NCI-H1417 treated with DMSO at 0.1 percent for 48 hours (cell line): ENCODE measurements at places on chromosomes 3 and 15.

DNA sequence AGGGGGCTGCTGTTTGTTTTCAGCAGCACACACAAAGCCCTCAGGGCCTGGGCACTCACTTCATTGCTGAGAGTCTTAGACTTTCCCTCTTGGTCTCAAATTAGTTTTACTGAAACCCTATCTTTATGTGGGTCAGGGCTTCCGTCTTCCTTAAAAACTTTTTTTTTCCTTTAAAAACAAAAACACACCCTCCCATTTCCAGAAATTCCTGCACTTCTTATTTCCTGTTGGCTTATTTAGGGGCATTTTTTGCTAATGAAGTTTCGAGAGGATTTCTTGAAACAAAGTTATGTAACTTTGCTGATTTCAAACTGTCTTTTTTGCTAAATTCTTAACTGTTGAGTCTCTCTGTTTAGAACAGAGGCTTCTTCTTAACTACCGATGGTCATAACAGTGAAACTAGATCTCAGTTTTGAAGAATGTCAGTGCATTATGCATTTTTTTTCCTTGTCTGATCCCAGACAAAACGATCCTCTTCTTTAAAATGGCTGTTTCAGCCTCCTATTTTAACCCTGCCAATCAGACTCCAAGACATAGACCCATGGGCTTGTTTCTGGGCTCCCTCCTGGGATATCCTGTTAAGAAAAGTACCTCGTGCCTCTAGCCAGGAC lies 23.3 kb downstream of the ANAPC13 start:
- DNase-seq: no peak

GRCh38 chr3:190116551-190117067 lies 4.1 kb downstream of the P3H2 start:
- DNase-seq: no peak

- no peak for DNase-seq
These were observed 18.7 kb downstream of the PLA2G4B start for GRCh38 chr15:41857316-41857715.

DNA sequence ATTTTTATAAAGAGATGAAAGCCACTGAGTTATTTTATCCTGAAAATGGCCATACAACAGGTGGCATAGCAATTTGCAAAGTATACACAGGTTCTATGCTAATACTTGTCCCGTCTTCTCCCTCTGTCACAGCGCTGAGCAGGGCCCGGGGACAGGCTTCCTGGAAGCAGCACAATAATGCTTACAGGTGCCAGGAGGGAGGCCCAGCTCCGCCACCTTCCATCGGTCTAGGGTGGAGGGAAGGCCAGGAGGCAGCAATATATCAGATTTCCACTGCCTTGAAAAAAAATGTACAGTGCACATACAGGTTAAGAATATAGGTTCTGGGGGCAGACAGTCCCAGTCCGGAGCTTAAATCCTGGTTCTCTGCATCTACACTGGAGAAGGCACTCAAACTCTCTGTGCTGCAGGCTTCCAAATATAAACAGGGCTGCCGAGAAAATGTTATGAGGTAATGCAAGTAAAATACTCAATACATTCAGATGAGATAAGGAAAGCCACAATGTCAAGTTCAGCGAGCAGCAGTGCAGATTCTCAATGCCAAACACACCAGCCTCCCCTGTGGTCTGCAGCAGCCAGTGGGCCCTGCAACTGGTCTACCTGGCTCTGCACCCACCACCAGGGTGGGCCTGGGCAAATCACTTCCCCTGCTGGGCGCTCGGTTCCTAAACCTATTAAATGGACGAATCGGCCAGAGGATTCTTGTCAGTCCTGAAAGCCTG lies 189.6 kb downstream of the XXYLT1 start:
- DNase-seq: no peak

DNA sequence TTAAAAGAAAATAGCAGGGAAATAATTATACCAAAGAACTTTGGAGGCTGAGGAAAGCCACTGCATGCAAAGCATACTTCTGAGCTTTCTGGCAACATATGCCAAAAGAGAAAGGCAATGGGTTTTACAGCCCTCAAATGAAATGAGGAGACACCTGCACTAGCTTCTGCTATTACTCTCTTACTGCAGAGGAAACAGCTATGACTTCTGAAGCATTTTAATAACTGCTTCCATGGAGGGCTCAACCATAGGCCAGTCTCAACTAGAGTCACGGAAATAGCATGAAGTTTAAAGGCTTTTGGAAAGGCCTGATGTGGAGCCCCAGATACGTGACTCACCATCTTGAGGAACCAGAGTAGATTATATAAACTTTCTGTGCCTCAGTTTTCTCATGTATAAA lies 114.8 kb downstream of the OXNAD1 start:
- no peak for DNase-seq

DNA sequence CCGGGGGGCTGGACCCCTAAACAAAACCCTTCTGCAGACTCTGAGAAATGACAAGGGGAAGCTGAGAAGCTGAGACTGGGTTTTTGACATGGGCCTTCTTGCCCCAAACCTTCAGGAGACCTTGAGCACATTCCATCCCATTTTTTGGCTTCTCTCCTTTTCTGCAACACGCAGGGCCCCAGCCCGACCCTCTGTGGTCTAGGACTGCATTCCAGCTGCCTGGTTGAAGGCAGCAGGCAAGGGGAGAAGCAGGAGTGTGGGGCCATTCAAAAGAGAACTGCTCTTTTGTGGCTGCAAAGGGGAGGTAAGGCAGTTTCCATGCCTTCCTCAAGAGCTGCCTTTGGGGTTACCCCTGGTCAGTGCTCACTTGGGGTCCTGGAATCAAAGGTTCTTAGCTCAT lies 263.0 kb downstream of the TLE3 start:
- no peak for DNase-seq

- DNase-seq: no peak
These were observed 134.9 kb downstream of the MBNL1 start for GRCh38 chr3:152403632-152404066.

DNA sequence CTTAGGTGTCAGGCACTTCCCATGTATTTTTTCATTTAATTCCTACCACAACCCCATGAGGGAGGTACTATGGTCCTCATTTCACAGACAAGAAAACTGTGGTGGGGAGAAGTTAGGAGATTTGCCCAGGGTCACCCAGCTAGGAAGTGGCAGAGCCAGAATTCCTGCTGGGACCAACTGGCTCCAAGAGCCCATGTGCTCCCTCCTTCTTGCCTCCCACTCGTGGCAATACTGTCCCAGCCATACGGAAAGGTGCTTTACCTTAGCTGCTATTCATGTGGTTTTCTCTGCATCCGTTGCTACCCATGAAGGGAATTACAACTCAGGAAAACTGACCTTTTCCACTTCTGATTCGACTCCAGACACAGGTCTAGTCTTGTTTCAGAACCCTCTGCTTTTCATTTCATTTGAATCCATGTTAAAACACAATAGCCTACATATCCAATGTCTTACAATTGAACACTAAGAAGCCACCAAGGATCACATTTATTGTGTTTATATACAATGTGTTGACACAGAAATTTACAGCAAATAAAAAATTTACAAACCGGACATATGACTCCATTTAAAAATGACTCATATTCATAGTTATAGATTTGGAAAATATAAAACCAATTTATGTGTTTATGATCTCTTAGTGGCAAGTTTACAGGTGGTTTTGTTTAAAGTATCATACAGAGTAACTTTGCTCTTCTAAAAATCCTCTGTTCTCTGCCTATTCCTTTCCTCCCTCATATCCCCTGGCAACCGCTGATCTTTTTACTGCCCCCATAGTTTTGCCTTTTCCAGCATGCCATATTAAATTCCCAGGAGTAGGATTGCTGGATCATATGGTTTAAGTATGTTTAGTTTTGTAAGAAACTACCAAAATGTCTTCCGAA lies 58.8 kb downstream of the BTD start:
- no peak for DNase-seq

DNA sequence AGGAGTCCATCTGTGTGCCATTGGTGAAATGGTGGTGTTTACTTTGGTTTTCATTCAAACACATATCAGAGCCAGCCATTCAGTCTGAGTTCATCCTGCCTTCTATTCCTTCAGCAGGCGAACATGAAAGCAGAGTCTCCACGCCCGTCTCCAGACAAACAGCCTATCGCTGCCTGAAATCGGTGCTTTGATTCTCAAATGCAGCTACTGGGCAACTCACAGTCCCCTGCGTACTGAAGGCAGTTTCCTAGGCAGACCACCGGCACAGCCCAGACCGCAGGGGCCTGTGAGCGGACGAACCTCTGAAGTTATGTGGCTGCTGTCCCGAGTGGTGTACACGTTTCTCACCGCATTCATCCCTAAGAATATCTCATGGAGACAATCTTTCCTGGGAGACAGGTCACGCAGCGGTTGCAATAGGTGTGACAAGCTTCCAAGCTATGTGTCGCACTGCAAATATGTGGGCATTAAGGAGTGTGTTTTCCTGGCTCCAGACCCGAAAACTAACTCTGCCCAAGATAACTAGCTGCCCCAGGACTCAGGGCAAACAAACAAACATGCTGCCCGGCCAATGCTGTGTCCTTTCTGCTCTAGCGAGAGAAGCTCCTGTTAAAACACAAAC lies 16.9 kb upstream of the RYR3 start:
- DNase-seq: no peak

GRCh38 chr15:96333131-96334016 lies 2.9 kb downstream of the NR2F2 start:
- DNase-seq: no peak

DNA sequence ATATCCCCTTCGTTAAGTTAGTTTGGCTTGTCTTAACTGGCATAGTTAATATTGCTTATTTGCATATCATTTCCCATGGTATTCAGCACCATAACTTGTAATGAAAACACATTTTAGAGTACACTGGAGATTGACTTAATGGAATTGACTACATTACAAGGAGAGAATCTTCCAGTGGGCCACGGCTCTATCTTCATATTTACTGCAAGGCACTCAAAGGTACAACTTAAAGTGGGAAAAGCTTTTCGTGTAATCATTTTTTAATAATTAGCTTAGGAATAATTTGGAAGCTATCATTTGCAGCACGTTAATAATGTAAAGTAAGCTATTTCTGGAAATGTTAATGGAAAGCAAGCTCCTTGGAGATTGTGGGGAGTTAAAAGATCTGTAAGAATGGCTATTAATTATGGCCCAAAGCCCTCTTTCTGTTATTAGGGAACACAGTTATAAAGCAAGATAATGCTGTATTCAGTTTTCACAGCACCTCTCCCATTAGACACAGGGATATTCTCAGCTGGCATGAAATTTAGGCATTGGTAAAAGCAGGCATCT lies 551.5 kb upstream of the RGMA start:
- no peak for DNase-seq

GRCh38 chr3:111803123-111803593 lies 55.9 kb upstream of the PHLDB2 start:
- DNase-seq: no peak

DNA sequence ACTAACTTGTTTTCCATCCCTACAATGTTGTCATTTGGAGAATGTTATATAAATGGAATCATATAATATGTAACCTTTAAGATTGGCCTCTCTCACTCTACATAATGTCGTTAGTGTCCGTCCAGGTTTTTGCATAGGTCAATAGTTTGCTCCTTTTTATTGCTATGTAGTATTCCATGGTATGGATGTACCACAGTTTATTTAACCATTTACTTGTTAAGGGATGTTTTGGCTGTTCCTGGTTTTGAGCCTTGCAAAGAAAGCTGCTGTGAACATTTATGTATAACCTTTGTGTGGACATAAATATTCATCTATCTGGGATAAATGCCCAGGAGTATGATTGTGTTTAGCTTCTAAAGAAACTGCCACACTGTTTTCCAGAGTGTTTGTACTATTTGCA lies 34.1 kb upstream of the SEC22A start:
- DNase-seq: no peak

DNA sequence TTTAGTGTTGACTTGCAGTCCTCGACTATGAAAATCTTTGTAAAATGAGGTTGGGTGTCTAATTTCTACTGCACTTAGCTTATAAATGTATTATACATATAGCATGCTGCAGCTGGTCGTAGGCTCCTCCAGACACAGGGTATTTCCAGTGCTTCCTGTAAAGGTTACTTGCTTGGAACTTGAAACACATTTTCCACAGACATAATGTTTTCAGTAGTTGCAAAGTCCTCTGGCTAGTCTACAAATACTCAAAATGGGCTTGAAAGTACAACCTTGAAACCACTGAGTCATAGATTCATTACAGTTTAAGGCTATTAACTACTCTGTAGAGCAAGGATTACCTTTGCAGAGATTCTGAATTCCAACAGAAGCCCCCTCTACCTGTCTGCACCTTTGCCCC lies 464.1 kb downstream of the RAP2B start:
- no peak for DNase-seq

- DNase-seq: no peak
These were observed 7.2 kb downstream of the SUSD5 start for GRCh38 chr3:33211444-33211843.

DNA sequence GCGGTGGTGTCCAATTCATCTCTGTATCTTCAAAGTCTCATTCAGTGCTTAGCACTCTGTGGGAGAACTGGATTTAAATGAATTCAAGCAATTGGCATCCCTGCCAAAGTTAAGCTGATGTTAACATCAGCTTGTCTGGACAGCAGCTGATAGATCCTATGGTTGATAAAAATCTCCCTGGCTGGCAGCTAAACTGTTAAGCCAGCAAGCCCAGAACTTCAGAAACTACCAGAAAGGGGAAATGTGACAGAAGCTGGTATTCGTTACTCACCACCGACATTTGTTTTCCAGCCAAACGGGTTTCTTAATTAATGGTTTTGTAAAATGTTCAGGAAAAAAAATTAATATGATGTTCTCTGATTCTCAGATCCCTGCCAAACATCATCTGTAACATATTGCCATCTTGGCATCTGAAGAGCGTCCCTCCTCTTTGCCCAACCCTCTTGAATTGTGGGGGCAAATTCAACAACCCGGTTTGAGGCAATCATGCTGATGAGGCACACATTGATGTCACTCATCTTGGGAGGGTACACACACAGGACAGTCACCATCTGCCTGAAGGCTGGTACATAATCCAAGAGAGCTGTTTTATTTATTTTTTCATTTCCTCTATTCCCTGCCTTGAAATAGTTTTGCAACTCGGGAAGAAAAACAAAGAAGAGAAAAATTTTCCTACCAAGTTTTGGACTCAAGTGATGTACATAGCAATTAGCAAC lies 76.3 kb upstream of the ABHD17C start:
- no peak for DNase-seq

DNA sequence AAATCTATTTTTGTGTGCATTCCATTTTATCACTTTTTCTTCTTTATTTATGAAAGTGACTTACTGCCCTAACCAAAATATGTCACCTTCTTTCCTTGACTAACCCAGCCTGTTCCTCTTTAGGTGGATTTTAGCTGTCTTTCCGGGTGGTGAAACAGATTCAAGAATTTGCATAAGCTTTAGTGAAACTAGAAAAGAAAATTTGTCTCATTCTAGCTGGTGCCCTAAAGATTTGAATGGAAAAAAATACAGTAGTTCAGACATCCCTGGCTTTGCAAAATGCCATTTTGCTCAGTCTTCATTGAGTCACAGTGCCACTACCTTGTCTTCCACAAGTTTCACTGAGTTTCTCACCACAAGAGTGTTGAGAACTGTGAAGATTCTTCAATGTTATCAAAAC lies 28.2 kb upstream of the CCDC50 start:
- no peak for DNase-seq
